Progenitor cell of endocrine pancreas (in vitro differentiated cells): ENCODE measurements at places on chromosomes 1 and 21.

- DNase-seq: no peak
Observed at GRCh38 chr1:207958376-207959139, 47.6 kb upstream of the CD34 start.

DNA sequence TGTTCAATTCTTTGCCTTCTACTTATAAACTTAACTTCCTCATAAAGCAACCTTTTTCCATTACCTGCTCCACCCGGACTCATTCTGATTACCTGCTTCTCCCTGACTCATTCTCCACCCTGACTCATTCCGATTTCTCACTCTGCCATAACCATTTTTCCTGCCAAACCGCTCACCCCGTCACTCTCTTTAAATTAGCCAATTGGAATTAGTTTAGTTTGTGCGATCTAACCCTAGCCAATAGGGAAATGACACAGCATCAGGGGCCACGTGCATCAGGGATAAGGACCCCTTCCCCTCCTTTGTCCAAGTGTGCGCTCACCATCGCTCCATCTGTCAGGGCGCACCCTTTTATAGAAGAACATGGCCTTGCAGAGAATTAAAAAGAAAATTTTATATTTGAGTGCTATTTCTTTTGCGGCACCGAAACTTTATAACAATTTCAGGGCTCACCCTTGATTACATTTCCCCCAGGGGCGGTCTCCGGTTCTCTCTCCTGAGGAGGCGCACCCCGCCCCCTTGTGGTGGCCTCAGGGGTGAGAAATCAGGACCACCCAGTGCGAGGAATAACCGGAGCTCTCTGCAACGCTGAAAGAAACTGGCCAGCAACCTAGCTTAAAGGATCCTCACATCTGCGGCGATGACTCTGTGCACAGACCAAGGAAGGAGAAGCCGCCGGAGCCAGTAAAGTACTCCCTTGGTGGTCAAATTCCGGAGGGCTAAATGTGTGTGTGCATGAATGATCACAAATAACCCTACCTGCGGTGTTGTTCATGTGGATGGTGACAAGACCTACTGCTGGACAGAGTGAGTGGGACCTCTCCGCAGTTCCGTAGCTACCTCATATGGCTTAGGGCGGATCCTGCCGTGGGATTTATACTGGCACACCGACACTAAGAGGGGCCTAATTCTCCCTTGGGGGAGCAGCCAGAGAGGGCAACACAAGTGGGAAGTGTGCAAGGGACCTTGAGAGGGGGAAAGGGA is 30.3 kb upstream of the CBR3 start:
- DNase-seq: peak; percentile 15

DNA sequence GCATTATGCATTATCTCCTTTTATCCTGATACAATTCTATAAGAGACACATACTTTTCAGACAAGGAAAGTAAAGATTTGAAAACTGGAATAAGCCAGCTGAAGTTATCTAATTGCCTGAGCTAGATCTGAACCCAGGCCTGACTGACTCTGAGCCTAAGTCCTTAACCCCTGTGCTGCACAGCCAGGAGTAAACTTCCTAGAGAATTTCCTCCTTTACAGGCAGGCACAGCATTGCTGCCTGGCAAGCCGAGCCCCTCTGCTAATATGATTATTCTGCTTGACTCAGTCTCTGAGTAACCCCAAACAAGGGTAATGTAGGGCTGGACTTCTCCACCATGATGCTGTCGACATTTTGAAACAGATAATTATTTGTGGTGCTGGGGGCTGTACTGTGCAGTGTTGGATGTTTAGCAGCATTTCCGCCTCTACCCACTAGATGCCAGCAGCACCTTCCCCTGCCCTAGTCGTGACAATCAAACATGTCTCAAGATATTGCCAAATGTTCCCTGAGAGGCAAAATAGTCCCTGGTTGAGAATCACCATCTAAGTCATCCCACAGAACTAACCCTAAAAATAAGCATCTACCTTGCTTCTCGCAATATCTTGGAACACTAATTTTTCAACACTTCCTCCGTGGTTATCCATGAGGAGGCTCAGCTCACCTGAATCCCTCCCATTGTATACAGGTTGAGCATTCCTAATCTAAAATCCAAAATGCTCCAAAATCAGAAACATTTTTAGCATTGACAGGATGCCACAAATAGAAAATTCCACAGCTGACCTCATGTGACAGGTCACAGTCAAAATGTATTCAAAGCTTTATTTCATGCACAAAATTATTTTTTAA is 18.5 kb downstream of the CAMK1G start:
- no peak for DNase-seq

DNA sequence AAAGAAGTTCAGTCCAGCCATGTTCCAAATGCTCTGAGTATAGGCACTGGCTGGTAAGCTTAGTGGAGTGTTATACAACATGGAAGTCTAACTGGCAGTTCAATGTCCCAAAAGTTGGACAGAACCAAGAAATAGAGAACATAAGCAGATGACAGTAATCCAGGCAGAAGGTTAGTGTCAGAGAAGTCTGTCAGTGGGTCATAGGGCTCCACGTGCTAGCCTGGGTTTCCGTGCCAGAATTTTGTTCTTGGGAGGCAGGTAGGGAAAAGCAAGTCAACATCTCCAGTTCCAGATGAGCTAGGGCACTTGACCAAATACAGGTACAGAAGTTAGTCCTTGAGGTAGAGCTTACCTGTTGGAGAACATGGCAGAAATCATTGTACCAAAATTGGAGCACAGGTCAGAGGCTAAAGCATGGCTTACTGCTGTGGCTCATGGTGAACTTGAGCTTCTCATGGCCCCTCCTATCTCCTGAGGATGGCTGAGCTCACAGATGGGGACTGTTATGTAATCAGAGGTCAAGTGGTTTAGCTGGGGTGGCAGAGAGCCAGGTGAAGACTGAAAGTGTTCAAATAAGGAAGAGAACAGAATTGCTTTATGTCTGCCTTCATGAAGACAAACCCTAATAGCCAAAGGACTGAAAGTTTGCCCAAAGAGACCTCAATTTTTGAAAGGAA is 170.8 kb downstream of the NFIA start:
- no peak for DNase-seq

GRCh38 chr1:99577313-99577712 is 68.6 kb upstream of the PALMD start:
- no peak for DNase-seq

DNA sequence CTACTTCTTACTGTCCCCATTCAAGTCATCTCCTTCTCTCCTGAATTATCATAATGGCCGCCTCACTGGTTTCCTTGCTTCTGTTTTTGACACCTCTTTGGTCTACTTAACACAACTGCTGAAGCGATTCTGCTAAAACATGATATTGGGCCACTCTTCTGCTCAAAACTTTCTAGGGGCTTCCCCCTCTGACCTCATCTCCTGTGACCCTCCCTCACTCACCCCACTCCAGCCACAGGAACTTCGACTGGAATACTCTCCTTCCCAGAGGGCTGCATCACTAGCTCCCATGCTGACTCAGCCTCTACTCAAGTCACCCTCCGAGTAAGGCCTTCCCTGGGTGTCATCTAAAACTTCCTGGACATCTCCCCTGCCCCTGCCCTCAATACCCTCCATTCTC is 35.7 kb downstream of the NRIP1 start:
- DNase-seq: no peak

DNA sequence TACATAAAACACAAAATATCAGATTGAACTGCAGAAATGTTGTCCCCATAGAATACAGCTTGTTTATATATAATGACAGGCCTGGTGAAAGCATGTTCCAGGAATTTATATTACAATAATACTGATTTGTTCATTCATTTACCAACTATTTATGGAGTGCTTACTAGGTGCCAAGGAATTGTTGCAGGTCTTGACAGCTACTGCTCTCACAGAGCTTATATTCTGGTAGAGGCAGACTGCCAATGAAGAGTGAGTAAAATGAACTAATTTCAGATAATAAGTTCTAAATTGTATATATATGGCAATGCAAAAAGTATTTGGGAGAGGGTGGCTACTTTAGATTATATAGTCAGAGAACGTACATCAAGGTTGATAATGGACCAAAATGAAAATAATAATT is 152.0 kb downstream of the COQ8A start:
- no peak for DNase-seq

GRCh38 chr1:37915476-37916093 is 31.3 kb downstream of the INPP5B start:
- no peak for DNase-seq

DNA sequence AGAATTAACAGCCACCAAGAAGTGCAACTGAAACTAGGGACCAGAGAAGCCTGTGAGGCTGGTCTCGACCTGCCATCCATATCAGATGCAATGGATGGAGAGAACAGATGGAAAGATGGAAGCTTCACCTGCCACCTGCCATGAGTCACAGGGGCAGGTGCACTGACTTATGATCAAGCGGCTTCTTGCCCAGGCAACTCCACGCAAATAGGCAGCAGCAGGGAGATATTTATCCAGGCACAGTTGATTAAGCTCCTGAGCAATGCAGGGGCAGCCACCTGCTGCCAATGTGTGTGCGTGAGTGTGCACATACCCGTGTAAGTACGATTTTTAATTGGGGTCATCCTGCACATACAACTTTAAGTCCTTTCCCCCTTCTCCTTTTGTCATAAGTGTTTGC is 174.2 kb downstream of the PTPRU start:
- no peak for DNase-seq

GRCh38 chr1:78839704-78840277 is 166.7 kb downstream of the ADGRL4 start:
- DNase-seq: peak; percentile 17

- no peak for DNase-seq
Observed at GRCh38 chr1:72366466-72366865, 84.1 kb upstream of the NEGR1 start.

GRCh38 chr1:245019910-245020486 is 134.8 kb upstream of the KIF26B start:
- no peak for DNase-seq

DNA sequence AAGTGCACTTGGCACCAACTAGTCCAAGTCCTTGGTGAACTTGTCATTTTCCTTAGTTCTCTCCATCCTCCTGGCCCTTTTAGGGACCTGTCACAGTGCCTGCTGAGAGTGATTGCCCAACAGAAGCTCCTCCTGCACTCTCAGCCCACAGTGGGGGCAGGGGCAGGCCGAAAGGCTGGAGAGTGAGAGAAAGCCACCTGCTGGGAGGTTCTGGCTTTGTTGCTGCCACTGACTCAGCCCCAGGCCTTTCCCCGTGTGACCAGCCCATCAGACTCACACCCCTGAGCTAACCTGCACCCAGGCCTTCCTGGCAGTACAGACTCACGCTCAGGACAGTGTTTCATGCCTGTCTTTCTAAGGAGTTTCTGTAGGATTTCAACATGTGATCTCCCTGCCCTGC is 17.1 kb upstream of the PROK1 start:
- DNase-seq: peak; percentile 15

GRCh38 chr1:99645203-99645602 is 710 bp upstream of the PALMD start:
- DNase-seq: no peak

DNA sequence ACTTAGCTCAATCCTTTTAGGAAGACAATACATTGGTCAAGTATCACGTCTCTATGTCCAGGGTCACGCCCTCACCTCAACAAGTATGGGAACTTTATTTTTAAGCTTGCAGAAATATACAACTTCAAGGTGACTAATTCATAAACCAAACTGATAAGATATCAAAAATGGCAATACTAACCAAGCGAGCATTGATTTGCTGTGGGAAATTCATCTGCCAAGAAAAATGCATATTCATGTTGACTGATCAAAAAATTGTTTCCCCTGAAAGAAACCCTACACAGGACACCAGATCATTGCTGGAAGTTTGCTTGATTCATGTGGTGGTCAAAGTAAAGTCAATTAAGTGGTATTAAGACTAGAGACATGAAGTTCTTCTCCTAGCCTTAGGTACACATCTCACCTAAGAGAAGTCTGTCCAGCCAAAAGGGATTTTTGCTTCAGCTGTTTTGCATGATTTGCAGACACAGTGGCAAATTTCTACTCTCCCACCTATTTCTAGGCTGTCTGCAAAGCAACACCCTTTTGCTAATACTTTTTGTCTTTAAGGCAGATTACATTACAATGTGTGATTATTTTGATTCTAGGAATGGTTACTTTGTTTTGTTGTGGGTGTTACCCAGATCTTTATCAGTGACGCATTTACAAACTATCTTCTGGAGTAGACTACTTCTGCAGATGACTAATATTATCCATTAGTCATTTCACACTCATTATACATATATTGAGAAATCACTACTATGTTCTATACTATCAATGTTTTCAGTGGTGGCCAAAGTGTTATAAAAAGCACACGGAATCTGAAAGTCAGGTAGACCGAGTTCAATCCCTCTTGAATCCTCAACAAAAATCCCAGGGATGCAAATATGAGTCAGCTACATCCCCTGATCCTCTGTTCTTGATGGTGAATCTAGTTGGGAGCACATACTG is 12.4 kb downstream of the SAMSN1 start:
- no peak for DNase-seq

DNA sequence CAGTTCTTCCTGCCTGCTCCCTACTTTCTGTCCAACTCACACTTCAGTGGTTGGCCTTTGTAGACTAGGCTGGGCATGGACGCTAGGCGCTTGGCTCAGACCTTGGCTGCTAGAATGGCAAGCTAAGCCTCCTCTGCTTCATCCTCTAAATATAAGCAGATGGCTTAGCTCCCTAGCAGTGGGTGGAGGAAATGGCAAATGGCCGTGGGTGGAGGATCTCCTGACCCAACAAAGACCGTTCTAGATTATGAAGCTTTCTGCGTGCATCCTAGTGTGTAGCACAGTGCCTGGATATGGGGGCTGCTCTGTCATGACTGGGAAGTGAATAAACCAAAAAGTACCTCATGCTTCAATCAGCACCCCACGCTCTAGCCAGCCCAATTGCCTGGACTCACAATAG is 10.4 kb upstream of the ETV3L start:
- no peak for DNase-seq

- no peak for DNase-seq
Observed at GRCh38 chr1:212397171-212397570, 17.5 kb downstream of the PACC1 start.

DNA sequence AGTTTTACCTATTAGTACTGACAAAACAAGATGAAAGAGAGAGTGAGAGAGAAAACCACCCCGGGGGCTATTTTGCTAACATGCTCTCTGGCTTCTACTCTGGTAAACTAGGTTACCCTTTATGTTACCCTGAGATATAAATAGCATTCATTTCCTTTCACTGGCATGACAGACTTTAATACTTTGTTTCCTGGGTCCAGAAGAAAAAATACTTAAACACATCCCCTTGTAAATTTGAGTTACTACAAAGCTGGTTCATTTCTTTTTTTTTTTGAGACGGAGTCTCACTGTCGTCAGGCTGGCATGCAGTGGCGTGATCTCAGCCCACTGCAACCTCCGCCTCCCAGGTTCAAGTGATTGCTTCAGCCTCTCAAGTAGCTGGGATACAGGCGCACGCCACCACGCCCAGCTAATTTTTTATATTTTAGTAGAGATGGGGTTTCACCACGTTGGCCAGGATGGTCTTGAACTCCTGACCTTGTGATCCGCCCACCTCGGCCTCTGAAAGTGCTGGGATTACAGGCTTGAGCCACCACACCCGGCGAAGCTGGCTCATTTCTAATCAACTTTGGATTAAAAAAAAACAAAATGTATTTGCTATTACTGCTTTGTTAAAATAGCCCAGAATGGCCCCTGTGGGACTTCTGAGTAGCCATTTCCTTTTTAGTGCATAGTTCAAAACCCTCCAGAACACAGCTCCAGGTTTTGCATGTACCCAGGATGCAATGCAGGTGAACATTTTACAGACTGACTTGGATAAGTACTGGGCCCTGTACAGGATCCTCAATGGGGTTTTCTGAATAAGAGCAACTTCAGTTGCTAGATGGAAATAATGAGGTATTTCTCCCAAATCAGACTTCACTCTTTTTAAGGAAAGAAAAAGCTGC is 20.6 kb downstream of the INPP5B start:
- no peak for DNase-seq
